CD4-positive, alpha-beta memory T cell (primary cell): ENCODE measurements at places on chromosomes 1 and 21.

DNA sequence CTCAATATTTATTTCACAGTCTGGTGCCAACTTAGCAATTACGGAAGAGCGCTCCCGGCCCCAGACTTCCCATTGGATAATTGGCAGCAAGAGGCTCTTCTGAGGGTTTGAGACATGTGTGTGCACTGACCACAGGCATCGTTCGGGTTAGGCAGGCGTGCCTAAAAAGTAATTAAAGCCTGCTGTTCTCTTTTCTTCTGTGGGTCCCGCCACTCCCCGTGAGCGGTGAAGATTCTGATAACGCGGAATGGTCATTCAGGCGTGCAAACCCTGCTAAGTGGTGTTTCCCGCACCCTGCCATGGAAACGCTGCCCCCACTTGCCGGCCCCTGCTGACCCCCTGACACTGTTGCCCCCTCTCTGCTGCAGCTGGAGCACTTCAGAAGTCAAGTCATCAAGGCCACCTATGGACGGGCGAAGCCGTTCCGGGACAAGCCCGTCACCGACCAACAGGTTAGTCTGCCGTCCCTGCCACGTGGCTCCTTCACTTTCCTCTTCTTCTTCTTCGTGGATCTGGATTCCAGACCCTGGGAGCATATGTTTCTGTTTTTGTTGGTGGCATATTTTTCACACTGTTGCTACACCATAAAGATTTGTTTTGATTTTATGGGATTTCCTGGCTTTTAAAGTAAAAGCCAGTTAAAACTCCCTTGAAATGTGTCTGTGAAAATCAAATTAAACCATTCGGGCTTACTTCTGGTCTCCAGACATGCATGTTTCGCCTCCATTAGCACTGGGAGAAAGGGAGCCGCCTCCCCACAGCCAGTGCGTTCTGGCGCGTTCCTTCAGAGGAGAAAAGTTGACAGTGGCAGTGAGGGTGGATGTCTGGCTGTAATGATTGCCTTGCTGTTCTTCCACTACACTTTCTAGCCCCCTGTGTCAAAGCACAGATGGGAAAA is 79.9 kb downstream of the FHAD1 start:
- no peak for DNase-seq

GRCh38 chr1:109163551-109163950 is 49.6 kb downstream of the ELAPOR1 start:
- DNase-seq, result no peak

DNA sequence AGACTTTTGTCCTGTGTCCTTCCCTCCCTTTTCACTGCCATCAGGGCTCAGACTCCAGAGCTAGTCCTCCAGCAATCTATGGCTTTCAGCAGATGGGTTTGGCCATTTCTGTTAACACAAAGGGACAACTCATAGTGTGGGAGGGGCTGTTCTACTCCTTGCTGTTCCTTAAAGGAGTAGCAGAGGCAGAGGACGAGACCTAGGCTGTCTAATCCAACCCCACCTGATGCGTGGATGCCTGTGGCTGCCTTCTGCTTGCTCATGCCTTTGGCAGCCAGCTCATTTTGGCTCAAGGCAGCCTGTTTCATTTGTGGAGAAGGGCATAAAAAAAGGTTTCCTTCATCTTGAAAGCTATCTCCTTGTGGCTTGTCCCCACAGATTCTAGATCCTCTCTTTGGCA is 27.0 kb downstream of the MFSD2A start:
- DNase-seq, result no peak

DNA sequence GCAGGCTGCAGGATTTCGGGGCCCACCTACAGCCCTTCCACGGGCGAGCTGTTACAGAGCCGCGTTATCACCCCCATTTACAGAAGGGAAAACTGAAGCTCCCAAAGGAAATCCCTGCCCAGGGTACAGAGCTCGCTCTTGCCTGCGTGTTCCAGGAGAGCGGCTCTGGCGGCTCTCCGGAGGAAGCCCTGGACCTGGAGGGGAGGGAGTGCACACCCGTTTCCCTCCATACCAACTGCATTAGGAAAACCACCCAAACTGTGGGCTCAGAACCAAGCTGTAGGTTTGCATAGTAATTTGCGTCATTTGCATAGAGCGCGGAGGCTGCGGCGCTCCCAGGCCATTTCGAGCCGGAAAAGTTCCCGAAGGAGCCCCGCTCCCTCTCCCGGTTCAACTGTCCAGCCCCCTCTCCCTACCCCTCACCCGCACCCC is 24.7 kb upstream of the ADGRB2 start:
- no peak for DNase-seq

- no peak for DNase-seq
These were observed 211.8 kb downstream of the MATN1 start for GRCh38 chr1:30511563-30511962.

- DNase-seq, result no peak
These were observed 36.9 kb upstream of the SRRM1 start for GRCh38 chr1:24606296-24606605.

GRCh38 chr1:63924600-63924999 is 150.8 kb downstream of the ROR1 start:
- DNase-seq, result no peak

GRCh38 chr1:181350131-181350530 is 133.2 kb upstream of the CACNA1E start:
- DNase-seq, result no peak

DNA sequence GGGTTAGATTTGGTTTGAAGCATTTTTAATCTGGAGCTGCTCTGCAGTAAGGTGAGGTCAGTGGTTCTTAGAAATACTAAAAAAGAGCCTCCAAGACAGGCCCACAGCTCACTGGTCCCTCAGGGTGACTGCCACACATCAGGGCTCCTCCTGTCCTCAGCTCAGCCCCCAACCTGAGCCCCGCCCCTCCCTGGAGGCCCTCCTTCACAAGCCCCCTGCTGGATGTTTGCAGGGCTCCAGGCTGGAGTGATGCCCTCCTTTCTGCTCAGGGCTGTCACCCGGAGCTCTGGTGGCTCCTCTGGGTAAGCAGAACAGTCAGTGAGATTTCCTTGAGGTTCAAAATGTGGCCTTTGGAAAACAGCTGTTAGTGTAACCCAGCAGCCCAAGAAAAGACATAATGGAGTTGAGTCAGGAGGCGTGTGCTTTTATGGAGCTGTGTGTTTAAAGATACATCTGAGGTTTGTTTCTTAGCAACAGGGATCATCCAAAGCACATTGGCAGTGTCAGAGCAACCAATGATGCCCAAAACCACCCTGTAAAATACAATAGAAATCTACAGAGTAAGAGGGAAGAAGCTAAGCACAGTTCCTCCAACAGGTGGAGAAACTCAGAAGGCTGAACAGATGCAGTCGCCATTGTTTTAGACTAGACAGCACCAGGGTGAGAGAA is 21.4 kb downstream of the STUM start:
- no peak for DNase-seq

- DNase-seq, result no peak
These were observed 1659.8 kb downstream of the BRINP3 start for GRCh38 chr1:188817814-188818213.

DNA sequence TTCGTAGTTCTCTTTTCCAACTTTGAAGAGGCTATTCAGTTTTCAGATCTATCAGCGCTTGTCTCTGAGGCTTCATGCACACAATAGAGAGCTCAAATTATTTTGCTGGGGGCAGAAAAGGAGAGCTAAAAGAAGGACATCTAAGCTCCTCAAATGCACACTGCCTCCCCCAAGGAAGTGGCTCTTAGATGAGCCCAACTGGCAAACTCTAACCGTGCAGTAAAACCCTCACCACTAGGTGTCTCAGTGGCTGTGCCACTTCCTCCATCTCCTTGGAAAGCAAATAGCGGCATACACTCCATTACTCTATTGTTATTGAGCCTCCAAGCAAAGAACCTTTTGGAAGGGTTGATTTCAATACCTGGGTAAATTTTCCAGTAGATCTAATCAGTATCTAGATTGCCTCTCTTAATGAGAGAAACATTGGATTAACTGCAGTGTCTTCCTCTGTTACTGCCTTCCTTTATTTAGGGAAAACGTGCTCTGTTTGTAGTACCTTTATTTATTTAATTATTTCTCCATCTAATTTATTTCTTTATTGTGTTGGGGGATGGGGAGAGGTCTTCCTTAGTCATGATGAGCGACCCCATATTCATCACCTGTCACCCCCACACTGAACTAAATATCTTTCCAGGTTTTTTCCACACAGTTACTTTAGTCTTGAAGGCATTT is 9.2 kb upstream of the SFPQ start:
- peak; percentile 76 for DNase-seq

DNA sequence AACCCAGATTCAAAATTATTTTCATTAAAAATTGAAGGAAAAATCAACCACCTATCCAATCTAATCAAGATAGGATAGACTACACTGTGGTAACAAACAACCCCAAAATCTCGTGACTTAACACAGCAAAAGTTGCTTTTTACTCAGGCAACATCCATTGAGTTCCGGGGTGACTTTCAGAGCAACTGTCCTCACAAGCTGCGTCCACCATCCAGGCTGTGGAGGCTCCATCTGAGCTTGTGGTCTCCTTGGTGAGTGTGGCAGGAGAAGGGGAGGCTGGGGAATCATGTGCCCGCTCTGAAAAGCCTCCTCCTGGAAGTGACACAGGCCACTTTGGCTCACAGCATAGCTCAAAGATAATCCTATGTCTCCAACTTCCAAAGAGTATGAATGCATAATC is 52.4 kb downstream of the CD2 start:
- no peak for DNase-seq

- DNase-seq, result no peak
These were observed 23.9 kb downstream of the ACOT11 start for GRCh38 chr1:54571803-54572541.

DNA sequence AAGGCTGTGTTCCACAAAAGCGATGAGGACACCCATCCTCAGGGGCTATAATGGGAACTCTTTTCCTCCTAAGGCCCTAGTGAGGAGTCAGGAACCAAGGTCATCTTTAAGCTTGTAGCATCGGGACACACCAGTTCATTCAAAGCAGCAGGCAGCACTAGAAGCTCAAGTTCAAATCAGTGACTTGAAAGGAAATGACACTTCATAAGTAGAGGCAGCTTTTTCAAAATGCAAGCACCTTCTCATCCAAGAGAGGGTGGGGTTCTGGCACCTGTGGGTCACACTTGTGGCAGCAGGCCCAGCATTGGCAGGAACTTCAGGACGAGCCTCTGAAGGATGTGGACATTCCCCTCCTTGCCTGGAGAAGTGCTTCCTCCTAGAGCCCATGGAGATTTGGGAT is 496.3 kb downstream of the KIF26B start:
- no peak for DNase-seq

DNA sequence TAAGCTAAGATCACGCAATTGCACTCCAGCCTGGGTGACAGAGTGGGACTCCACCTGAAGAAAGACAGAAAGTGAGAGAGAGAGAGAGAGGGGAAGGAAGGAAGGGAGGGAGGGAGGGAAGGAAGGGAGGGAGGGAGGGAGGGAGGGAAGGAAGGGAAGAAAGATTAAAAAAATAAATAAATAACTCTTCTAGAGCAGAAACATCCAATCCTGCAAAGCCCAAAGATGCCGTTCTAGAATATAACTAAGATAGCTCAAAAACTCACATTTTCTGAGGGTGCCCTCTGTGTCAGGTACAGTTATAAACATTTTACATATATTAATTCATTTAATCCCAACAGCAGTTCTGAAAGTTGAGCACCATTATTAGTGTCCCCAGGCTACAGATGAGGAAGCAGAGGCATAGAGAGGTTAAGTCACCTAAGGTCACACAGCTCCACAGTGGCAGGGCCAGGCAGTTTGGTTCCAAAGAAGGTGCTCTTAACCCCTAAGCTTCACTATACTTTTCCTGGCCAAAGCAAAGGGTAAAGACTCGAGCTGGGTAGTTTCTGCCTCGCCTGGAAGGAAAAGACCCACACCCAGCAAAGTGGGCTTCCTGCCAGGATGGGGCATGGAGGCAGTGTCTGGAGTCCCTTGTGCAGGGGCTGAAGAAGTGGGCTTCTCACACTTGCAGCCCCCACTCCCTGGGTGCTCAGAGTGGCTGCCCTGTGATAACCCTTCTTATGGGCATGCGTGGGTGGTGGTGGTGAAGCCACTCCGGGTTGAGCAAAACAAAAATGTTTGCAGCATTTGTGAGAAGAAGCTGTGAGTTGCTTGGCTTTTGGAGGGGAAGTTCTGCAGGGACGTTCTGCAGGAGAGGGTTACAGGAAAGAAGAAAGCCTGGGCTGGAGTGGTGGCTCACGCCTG is 7.9 kb upstream of the PIK3CD start:
- no peak for DNase-seq
